ENCODE measurements at places on chromosomes 1 and 21.

GRCh38 chr1:42833981-42834380, 12.4 kb upstream of the ZNF691 start:
- no peak for DNase-seq

- DNase-seq = no peak
Measured at GRCh38 chr1:156248323-156248683, 447 bp upstream of the PAQR6 start.

GRCh38 chr1:34781844-34782391, 904 bp downstream of the GJB3 start:
- no peak for DNase-seq

DNA sequence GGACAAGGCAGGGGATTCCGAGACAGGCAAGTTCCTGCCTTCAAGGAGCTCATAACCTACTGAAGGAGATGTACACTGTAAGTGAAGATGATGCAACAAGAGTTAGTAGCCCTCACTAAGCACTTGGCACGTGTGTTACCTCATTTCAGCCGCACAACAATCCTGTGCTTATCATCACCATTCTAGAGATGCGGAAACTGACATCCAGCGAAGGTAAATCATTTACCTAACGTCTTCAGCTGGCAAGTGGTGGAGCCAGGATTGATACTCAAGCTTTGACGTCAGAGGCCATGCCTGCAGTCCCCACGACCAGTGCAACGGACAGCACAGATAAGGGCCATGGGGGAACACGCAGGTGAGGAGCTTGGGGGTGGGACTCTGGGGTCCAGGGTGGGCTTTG, 2.9 kb upstream of the UBXN10 start:
- no peak for DNase-seq

GRCh38 chr1:95067062-95067461, 5.7 kb downstream of the ALG14 start:
- DNase-seq = no peak
